ENCODE measurements at places on chromosomes 13 and 19. TPM values are rescaled to one million over a fixed set of nuclear protein-coding genes. Genes with fewer than 3 reads are reported as not detected.

GRCh38 chr13:82661126-82661525, 1221.1 kb downstream of the SLITRK1 start:
- DNase-seq = no peak

TEX101 gene
- not detected for total RNA-seq

DNA sequence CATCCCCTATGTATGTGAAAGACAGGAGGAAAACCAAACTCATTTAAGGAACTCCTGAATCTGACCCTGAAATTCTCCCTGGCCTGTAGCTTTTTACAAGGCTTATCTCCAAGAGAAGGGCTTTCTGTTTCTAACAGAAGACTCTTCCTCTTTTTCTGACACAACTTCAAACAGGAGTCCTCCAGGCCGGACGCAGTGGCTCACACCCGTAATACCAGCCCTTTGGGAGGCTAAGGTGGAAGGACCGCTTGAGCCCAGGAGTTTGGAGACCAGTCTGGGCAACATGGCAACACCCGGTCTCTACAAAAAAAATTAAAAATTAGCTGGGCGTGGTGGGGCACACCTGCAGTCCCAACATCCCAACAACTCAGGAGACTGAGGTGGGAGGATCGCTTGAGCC, 41.9 kb downstream of the CARS2 start:
- DNase-seq = no peak

CBLC gene
- not detected for total RNA-seq

TSEN34 gene
- total RNA-seq = 8.5 TPM

- no peak for DNase-seq
Measured at GRCh38 chr13:58964048-58964447, 1199.7 kb downstream of the DIAPH3 start.

KIR3DL1 gene
- not detected for total RNA-seq

GRCh38 chr19:45146251-45146650, 14.5 kb downstream of the NKPD1 start:
- no peak for DNase-seq

DNA sequence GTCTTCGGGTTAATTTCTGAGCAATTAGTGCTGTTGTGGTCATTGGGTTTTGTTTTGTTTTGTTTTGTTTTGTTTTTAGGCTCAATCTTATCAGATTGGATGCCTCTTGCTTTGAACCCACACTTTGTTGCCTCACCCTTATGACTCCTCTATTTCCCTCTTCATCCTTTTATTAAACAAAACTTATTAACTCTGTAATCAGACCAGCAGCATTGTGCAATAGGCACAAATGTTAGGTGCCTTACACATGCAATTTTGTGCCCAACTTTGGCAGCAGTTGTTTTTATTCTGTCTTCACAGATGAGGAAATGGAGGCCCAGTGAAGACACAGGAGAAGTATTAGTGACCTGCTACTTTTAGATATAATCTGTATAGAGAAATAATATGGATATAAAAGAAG, 377.7 kb downstream of the KCNRG start:
- no peak for DNase-seq

TMEM238 gene
- 9.9 TPM for total RNA-seq

All from activated naive CD4-positive, alpha-beta T cell treated with anti-CD3 and anti-CD28 coated beads for 36 hours (primary cell).